NCI-H1048 (cell line): ENCODE measurements at places on chromosomes 16 and 17.

DNA sequence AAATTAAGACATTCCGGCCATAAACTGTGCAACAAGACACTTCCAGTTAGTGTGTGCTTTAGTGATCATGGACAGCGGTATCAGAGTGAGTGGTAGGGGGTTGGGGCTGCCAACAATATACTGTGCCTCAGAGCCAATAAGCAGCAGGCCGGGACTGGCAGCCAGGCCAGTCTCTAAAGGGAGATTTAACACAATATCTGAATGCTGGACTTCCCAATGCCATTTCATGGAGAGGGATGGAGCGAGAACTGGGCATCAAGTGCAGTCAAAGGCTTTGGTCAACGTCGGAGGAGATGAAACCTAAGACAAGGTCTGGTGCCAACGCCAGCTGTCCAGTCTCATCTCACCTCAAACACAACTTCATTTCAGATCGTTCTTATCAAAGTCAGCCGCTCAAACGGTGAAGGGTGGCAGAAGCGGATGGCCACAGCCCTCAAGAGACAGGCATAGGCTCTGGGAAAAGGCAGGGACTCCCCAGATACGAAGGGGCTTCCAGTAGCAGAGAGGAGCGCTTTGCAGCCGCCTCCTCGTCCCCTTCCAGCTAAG is 935 bp downstream of the USP32 start:
- DNase-seq, result no peak

GRCh38 chr17:44502598-44503146 is 534 bp downstream of the GPATCH8 start:
- DNase-seq, result no peak

DNA sequence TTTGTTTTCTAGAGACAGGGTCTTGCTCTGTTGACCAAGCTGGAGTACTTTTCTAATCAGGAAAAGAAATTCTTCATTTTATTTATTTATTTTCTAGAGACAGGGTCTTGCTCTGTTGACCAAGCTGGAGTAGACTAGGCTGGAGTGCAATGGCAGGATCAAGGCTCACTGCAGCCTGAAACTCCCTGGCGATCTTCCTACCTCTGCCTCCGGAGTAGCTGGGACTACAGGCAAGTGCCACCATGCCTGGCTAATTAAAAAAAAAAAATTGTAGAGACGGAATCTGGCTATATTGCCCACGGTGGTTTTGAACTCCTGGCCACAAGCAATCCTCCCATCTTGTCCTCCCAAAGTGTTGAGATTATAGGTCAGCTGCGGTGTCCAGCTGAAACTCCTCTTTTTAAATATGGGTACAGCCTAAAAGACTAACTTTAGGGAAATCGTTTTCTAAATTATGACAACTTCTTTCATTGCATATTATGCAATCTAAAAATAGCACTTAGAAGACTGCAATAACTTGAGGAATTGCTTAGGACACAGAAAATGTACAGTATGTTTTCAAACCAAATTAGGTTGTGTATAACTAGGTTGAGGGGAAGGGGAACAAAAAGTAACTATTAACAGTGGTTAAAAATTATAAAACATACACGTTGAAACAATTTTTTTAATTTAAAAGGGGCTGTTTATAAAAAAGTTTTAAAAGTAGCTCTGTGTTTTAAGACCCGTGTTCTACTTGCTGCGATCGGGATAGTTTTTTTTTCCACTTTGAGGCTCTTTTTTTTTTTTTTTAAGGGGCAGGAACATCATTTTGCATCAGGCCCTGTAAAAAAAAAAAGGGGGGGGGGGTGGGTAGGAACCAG is 4.7 kb downstream of the PRAC1 start:
- no peak for DNase-seq

GRCh38 chr16:87212026-87212425 is 105.2 kb downstream of the C16orf95 start:
- no peak for DNase-seq

GRCh38 chr16:14061732-14062259 is 9.3 kb upstream of the MRTFB start:
- DNase-seq, result no peak

GRCh38 chr16:71354156-71354555 is 4.4 kb upstream of the CALB2 start:
- DNase-seq, result no peak

DNA sequence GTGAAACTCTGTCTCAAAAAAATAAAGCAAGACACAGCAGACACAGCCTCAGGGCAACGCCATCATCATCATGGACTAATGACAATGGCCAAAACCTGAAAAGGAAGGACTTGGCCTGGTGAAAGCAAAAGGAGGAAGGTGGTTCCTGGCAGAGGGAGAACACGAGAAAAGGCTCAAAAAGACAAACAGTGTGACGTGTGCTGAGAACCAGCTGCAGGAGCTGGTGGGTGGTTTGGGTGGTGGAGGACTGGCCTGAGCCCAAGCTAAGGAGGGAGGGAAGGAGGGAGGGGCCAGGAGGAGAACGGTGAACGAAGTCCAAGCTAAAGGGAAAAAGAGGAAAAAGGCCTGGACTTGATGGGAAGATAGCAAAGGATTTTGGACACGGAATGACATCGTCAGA is 85.1 kb downstream of the SLC39A11 start:
- no peak for DNase-seq

DNA sequence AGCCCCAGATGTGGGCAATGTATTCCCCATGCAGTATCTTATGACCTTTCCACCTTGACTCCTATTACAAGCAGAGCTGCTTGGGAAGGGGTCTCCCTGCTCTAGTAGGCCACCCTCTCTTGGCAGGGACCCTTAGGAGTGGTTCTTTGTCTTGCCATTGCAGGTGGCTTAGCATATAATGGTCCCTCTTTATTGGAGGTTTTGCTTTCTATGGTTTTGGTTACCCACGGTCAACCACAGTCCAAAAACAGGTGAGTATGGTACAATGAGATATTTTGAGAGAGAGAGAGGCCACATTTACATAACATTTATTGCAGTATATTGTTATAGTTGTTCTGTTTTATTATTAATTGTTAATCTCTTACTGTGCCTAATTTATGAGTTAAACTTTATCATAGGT is 472.8 kb upstream of the ASIC2 start:
- DNase-seq, result no peak

DNA sequence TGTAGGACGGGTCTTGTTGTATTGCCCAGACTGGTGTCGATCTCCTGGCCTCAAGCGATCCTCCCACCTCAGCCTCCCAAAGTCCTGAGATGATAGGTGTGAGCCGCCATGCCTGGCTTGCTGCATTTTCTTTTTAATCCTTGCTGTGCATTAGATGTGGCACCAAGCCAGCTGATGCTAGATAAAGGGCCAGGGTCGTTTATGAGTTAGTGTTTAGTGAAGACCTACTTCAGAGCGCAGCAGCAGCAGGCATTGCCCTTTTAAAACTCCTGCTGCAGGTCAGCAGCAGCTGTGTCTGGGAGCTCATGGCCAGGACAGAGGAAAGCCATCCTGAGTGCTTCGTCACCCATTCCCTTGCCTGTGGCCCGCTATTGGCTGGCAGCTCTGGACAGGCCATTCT is 237.3 kb downstream of the CCDC182 start:
- no peak for DNase-seq

GRCh38 chr17:82956146-82956725 is 116.4 kb upstream of the ZNF750 start:
- no peak for DNase-seq

GRCh38 chr17:56185491-56186221 is 32.4 kb downstream of the ANKFN1 start:
- DNase-seq, result no peak

DNA sequence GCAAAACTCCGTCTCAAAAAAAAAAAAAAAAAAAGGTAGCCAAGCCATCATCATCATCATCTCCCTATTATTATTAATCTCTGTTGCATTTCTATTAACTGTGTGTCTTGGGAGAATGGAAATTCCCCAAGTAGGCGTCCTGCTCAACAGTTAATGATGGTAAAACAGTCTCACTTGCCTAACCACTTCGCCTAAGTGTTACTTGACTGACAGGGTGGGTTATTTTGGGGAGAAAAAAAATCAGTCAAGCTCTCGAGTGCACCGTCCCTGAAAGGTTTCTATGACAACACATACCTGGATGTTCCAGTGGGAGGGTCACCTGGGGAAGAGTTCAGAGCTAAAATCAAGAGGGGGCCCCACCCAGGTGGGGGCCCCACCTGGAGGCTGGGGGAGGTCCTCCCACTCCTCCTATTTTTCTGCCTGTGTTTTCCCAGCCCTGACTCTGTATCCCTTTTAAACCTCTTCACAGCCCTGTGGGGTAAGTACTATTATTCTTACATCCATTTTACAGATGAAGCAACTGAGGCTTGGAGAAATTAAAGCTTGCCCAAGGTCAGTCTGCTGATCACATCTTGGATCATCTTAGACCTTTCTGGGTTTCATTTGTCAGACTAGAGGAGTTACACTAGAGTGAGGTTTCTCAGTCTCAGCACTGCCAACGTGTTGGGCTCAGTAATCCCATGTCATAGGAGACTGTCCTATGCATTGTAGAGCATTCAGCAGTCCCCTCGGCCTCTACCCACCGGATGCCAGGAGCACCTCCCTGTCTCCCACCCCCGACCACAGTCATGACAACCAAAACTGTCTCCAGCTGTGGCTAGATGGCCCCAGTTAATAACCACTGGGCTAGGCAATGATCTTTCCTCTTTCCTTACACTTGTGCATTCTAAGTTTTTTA is 11.0 kb upstream of the ABAT start:
- DNase-seq, result no peak

- no peak for DNase-seq
Observed at GRCh38 chr17:5820721-5821456, 236.6 kb upstream of the NLRP1 start.

GRCh38 chr16:82832821-82833220 is 206.1 kb downstream of the CDH13 start:
- no peak for DNase-seq

DNA sequence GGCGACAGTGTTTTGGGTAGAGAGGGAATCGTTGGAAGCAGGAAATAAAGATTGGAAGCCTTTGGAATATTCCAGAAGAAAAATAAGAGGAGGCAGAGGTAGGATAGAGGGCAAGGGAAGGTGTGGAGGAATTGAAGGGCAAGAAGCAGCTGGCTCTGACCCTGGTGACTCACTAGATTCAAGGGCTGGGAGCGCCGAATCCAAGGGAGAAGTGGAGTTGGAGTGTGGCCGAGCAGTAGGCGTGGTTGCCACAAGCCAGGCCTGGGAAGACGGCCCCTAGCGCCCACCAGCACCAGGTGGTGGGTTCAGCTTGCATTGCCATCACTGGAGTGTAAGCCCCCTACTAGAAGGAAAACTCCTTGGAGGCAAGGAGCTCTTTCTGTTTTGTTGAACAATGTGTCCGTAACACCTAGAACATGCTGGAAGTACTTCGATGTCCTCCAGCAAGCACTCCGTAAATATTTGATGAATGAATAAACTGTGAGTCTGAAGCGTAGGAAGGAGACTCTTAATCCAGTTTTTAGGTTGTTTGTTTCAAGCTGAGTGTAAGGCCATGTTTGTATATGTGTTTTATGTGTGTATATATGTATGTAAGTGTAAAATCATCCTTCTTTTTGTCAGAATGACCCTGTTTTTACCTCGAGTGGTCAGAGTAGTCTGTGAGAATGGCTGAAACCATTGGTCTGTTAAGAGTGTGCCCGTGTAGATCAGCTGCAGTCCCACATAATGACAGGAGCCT is 139.5 kb downstream of the CMIP start:
- DNase-seq, result no peak

- DNase-seq, result no peak
Observed at GRCh38 chr17:47931848-47932247, 9.5 kb upstream of the PNPO start.

- DNase-seq, result no peak
Observed at GRCh38 chr16:71461686-71462648, at the start of gene ZNF23. TSS of gene ZNF23 (minus strand) at chr16:71462247. CDS start at chr16:71456796, 5,451 bp downstream.

- no peak for DNase-seq
Observed at GRCh38 chr17:4344926-4345325, 21.5 kb downstream of the UBE2G1 start.

- DNase-seq, result no peak
Observed at GRCh38 chr16:6375465-6376075, 957.1 kb upstream of the RBFOX1 start.

DNA sequence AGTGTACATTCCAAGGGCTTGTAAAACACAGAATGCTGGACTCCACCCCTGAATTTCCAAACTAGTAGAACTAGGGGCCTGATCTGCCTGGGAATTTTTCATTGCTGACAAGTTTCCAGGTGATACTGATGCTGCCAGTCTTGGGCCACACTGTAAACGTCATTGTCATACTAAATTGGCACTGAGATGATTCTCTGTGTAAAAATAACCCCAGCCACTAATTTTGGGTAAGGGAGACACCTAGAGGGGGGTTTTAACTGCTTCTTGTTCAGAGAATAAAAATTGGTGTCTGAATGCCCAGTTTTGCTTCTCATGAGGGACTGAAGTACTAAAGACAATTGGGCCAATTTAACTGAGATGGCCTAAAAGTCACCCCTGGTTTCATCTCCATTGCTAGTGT is 5.0 kb upstream of the CDH13 start:
- DNase-seq, result no peak

- DNase-seq, result no peak
Observed at GRCh38 chr17:75842963-75843576, 1.1 kb downstream of the UNC13D start.

GRCh38 chr16:85863384-85863774 is 35.6 kb upstream of the IRF8 start:
- no peak for DNase-seq

DNA sequence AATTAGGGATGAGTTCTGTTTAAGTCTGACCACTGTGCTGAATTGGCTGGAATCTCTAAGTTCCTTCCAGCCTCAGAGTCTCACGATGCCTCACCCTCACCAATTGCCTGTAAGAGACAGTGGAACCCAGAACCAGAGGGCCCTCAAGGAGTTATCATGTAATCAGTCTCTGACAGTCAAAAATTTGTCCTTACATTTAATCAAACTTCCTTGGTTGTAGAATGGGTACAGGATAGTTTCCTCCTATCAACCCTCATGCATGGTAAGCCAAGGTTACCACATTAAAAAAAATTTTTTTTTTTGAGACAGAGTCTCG is 83.2 kb downstream of the CDK5R1 start:
- DNase-seq, result no peak

DNA sequence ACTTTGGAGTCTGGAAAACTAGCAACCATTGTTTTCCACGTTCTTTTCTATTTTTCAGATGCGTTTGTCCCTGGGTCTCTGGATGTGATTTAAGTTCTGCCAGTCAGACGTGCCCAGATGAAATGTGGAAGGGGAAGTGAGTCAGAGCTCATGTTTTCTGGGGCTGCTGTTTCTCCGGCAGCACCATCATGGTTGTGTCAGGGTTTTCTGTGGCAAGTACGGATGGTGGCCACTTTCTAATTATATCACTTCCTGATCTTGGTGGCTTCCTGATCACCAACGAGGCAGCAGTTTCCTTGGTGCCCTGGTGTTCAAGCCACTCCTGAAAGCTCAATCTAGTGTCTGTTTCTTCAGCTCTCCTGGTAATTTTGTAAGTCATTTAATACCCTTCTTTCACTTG is 31.4 kb upstream of the PMFBP1 start:
- no peak for DNase-seq

GRCh38 chr17:66994930-66995535 is 30.5 kb downstream of the CACNG4 start:
- no peak for DNase-seq

- DNase-seq, result no peak
Observed at GRCh38 chr17:39612935-39613464, 5.3 kb upstream of the NEUROD2 start.

DNA sequence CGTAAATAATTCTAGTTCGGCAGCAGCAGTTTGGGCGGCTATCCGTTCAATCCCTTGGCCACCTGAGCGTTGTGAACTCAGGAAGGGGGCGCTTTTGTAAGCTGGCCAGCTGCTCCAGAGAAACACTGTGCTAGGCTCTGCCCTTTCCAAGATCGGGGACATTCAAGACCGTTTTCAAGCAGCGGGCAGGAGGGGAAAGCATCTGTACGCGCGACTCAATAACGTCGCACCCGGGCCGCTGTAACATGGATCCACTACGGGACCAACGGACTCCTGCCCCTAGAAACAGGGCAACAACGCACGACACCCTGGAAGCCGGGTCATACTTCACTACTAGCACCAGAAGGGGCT is 463 bp downstream of the TOP2A start:
- DNase-seq, result no peak
